ENCODE measurements at places on chromosomes 11 and 22.

DNA sequence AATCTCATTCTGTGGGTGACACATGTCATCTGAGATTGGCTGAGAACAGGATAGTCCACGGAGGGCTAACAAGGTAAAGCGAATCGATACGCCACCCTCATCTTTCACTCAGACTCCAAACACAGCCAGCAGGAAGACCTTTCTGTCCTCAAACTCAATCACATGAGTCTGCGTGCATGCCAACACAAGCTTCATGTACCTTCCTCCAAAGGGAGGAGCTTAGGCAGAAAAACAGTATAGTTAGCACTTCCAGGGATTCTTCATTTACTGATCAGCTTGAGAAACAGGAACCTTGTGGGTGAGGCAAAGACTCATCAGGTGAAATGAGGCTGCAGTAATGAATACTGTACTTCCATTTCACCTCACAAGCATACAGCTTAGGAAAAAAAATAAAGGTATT is 767.1 kb upstream of the API5 start:
- DNase-seq: no peak

- peak; percentile 28 for DNase-seq
Observed at GRCh38 chr11:1336836-1337646, 27.6 kb upstream of the TOLLIP start.

GRCh38 chr11:45655012-45655283 is 10.5 kb downstream of the CHST1 start:
- no peak for DNase-seq

- no peak for DNase-seq
Observed at GRCh38 chr11:69272831-69273485, 21.0 kb upstream of the MYEOV start.

DNA sequence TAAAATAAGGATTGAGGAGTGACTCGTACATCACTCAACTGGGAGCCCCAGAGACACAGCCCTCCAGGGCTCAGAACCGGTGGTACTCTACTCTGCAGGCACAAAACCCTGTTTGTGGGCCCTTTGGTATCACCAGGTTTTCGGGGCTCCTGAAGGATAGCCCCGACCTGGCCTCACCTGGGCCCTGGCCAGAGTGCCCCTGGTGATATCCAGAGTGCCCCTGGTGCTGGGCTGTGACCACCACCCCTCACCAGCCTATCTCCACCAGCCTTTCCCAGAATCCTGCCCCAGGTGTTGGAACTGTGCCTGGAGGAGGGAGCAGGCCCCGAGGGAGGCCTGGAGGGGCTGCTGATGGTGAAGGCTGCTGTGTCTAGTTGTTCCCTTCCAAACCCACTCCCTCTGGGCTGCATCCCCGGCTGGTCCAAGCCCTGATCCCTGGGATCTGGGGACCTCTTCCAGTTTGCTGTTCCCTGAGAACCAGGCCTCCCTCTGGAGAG is 2.2 kb upstream of the GGT5 start:
- DNase-seq: no peak

- peak; percentile 63 for DNase-seq
Observed at GRCh38 chr11:66022401-66023185, 3.7 kb downstream of the CATSPER1 start.

DNA sequence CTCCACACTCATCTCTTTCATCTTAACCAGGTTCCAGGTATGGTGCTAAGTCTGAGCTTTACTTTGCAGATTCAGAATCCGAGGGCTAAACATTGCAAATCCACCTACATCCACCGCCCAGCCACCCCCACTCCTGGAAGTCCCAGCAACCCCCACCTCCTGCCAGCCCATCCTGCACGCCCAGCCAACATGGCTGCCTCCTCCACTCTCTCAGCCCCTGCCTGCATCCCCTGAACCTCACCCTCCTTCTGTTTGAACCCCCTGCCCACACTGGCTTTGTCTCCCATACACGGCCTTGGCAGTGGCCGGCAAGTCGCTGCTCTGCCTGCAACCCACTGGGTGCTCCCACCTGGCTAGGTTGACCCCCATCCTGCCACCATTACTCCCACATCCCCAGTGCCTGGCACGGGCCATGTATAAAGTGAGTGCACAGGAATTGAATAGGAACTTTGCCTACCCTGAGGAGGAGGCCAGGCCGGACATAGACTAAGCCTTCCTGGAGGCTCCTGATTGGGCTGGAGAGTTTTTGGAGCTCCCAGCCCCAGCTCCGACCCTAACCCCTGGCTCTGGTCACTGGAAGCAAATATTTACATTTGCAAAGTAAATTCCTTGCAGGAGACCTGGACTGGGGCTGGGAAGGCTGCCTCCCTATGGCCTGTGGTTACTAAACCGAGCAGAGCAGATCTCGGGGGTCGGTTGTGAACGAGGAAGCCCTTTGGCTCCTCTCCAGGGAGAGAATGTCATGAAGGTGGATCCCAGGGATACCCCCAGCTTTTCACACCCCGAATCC is 14.4 kb downstream of the EMID1 start:
- no peak for DNase-seq

- no peak for DNase-seq
Observed at GRCh38 chr11:3170044-3170755, 5.1 kb upstream of the OSBPL5 start.

DNA sequence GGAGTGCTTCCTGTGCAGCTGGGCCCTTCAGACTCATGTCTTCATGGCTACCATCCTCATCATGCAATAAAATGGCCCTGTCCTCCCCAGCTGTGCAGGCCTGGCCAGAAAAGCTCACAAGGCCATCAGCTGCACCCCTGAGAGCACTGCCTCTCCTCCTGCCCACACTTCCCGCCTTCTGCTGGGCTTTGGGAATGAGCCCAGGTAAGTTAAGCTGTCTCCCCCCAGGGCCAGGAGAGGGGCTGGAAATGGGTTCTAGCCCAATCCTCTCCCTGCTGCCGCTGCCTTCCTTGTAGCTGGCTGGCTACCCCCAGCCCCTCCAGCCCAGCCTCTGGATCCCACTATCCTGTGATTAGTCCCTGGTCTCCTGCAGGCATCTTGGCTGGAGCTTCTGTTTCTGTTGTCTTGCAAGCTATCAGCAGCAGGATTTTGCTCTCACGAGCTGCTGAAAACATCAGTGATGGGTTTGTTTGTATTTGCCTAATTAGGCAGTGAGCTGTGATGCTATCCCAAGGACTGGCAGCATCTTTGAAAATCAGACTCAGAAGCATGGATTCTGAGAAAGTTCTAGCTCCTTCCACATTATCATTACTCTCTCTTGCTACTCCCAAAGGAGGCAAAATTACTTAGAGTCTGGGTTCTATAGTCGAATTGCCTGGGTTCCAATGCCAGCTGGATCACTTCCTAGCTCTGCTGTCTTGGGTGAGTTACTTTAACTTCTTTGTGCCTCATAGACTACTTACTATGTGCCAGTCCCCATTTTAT is 168.1 kb downstream of the ST3GAL4 start:
- no peak for DNase-seq

GRCh38 chr11:13137844-13138301 is 128.8 kb downstream of the RASSF10 start:
- no peak for DNase-seq

GRCh38 chr11:64742087-64742888 is 1.7 kb downstream of the RASGRP2 start:
- no peak for DNase-seq

GRCh38 chr11:117841551-117842031 is 17.0 kb upstream of the FXYD2 start:
- DNase-seq: no peak

- DNase-seq: no peak
Observed at GRCh38 chr11:128152796-128153696, 434.3 kb downstream of the ETS1 start.

Data from activated effector memory CD4-positive, alpha-beta T cell treated with Interleukin-2 at 50 U/mL for 16 hours (primary cell).